ENCODE measurements at places on chromosomes 1 and 21.
A peak's percentile ranks its signal among the peaks of the same experiment; 100 is the strongest.

- DNase-seq: no peak
Measured at GRCh38 chr1:30132602-30133286, 590.6 kb downstream of the MATN1 start.

DNA sequence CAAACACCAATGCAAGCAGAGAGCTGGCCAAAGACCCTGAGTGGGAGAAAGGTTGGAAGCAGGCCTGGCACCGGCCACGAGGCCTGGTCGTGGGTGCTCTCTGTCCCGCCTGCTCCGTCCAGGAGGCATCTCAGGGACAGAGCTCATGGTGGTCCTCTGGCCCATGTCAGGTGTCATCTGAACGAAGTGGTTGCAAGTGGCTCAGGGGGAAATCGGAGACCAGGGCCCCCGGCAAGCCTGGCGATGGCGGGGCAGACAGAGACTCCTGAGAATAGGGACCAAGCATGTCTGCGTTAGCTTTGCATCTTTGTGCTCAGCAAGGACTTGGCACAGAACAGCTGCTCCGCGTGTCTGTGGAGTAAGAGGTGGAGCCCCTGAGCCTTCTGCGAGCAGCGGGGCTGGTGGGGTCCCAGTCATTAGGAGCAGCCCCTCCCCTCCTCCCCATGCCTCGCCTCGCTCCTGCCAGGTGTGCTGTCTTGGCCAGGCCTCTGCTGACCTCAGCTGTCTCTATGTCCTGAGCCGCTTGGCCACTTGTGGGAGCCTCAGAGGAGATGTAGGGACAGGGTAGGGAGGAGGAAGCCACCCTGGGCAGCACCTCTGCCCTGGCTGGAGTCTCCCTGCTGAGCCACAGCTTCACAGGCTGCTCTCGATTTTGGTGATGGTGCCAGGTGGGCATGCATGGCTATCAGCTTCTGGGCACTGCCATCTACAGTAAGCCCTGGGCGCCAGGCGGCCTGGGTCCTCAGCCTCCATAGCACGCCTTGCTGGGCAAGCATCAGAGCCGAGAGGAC lies 362.9 kb upstream of the VAMP3 start:
- DNase-seq: no peak

DNA sequence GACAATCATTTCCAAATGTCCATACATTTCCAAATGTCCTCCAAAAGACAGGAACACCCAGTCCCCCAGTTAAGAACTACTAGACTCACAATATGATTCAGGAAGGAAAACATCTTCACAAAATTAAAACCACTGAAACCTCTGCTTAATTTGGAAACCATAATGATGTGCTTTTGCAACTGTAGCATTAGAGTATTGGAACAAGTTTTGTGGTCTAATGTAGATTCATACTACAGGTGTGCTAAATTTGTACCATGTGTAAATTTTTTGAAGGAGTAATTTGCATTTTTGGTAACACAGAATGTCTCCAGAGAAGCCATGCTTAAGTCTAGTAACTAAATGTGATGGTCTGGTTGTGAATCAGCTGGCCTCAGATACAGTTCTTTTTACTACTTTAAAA lies 129.6 kb downstream of the DPYD start:
- DNase-seq: no peak

- peak; percentile 42 for DNase-seq
Measured at GRCh38 chr1:29786195-29786594, 549.9 kb downstream of the PTPRU start.

DNA sequence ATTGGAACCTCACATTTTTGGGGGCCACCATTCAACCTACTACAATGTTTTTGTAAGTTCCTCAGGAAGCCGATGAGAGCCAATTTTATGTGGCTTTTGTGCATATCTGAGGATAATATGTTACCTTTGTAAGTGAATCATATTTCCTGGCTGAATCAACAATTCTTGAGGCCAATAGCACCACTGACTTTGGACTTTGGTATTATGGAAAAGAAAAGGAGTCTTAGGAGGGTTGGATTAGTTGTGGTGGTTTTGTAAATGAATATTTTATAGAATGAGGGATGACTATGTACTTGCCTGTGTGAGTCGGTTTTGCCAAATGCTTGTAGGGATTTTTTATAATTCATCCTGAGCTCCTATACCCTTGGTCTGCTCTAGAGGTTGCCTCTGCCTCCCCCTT lies 181.5 kb upstream of the HMGB4 start:
- DNase-seq: no peak

GRCh38 chr21:25953659-25954058 lies 216.9 kb downstream of the APP start:
- no peak for DNase-seq

DNA sequence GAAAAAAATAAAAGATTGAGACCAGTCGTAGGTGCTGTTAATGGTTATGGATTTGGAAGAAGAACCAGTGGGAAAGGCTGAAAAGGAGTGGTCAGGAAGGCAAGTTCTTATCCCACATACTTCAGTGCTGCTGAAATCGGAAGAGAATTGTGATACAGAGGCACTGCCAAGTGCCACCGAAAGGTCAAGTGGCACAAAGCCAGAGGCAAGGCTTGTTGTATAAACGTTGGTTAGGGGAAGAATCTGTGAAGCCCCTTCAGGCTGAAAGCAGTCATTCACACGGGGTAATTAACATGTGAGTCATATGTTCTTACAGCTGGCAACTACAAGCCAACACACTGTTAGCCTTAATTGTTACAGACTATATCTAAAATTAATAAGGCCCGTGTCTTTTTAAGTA lies 48.8 kb downstream of the ZBTB40 start:
- no peak for DNase-seq
